Left renal cortex interstitium (tissue), 4 donors: ENCODE measurements at places on chromosomes 2 and 18. TPM values are rescaled to one million over a fixed set of nuclear protein-coding genes. Genes with fewer than 3 reads are reported as not detected.

- DNase-seq: no peak
Observed at GRCh38 chr18:59853380-59853779, 46.4 kb upstream of the PMAIP1 start.

GRCh38 chr2:40450066-40450795 is 1.7 kb downstream of the SLC8A1 start:
- DNase-seq: peak; percentile 40

DNA sequence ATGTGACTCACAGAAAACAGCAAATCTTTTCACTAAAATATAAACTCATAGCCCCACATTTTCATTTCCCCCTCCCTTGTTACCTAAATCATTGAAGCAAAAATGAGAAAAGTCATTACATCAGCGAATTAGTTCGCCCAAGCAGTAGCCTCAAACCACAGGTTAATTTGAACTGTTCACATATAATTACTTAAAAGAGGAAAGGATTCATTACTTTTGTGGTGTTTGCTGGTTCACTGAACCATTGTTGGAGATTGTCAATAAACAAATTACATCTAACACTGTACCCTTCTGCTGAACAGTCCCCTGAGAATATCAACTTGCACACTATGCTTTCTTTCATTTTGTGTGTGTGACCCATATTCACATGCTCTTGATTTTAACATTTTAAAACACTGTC is 238.7 kb downstream of the ERBB4 start:
- no peak for DNase-seq

- DNase-seq: no peak
Observed at GRCh38 chr18:75226286-75226955, 15.8 kb downstream of the TSHZ1 start.

DNA sequence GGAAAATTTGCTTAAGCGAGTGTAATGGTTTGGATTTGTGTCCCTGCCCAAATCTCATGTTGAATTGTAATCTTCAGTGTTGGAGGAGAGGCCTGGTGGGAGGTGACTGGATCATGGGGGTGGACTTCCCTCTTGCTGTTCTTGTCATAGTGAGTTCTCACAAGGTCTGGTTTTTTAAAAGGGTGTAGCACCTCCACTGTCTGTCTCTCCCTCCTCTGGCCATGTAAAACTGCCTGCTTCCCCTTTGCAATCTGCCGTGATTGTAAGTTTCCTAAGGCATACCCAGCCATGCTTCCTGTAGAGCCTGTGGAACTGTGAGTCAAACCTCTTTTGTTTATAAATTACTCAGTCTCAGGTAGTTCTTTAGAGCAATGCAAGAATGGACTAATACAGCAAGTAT is 6.6 kb downstream of the YIPF4 start:
- no peak for DNase-seq

GRCh38 chr2:149828520-149829210 is 241.1 kb upstream of the MMADHC start:
- no peak for DNase-seq

- DNase-seq: no peak
Observed at GRCh38 chr2:27223416-27223815, 6.2 kb downstream of the CAD start.

DNA sequence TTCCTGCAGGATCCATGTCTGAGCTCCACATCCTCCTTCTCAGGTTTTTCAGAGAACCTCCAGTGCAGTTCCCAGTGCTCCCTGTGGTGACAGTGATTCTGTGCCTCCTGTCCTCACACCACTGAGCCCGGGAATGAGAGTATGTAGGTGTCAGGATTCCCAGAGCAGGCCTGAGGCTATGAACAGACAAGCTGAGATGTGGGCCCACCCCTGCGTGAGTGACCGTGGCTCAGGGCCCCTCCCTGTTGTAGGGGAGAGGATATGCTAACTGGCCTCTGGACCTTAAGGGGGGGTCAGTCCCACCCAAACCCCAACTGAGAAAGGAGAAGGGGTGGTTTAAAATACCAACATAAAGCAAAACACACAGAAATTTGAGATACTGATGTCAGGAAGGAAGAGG is 104.8 kb upstream of the RAB12 start:
- no peak for DNase-seq

DNA sequence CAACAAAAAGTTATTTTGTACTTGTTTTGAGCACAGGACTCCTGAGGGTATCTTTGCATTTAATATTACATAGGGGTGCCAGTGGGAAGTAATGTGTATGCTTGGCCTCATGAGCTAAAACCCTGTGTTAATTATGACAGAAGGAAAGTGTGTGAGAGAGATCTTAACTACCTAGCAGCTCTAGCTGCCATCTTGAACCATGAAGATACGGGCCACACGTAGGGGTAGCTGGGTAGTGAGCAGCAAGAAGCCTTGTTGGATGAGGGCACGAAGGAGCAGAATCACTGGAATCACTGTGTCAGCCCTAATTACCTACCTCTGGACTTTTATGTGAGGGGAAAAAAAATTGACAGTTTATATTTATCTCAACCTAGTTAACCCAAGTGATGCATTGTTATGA is 15.4 kb upstream of the CASP10 start:
- DNase-seq: no peak

GRCh38 chr2:234427081-234428061 is 69.5 kb downstream of the ARL4C start:
- no peak for DNase-seq

DNA sequence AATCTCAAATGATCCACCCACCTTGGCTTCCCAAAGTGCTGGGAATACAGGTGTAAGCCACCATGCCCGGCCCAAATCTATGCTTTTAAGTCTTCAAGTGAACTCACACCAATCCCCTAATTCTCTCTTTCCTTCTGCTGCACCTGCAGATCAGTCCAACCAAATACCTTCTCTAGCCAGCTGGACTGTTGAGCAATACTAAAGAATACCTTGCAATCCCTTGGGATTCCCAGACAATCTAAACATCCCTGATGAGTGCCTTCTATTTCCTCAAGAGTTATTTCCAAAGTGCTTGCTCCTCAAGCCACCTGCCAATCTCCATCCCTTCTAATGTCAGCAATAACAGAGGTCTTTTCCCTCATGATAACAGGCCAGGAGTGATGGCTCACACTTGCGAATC is 48.6 kb downstream of the SF3B1 start:
- DNase-seq: no peak

- DNase-seq: no peak
Observed at GRCh38 chr2:24725956-24726355, 67.2 kb downstream of the PTRHD1 start.

- no peak for DNase-seq
Observed at GRCh38 chr2:149261692-149262091, 68.7 kb upstream of the LYPD6 start.

DNA sequence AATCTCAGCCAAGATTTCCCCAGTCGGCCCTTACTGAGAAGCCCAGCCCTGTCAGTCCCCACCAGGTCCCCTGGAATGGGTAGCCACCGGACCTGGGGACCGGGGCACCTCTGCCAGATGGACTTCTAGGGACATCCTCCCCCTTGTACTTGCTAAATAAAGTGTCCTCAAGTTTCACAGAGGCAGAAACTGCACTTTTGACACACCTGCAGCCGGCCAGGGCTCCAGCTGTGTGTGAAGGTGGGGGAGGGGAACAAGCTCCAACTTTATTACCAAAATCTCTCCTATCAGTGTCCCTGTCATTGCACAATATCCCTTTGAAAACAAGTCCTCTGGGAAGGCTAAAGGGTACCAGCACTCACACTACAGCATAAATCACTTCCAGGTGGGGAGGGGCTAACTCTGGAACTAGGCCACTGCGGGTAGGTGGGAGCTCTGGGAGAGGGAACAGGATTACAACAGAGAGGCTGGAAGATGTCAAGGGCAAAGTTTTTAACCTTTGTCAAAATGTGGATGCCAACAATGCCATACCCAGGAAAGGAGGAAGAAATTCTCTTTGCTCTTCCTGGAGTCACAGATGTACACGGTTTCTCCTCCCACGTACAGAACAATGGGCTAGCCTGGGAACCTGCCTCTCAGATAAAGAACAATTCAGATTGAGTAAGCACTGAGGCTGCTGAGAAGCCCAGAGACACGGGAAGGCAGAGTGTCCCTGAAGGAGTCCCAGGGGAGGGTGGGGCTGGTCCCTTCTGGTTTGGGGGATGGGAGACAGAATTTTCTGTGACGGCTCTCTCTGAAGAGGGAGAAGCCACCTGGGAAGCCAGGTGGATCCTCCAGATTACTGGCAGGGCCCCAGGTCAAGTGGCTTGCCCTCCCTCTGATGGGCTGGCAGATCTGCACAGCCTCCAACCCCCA is 11.0 kb downstream of the SDC1 start:
- DNase-seq: no peak

DNA sequence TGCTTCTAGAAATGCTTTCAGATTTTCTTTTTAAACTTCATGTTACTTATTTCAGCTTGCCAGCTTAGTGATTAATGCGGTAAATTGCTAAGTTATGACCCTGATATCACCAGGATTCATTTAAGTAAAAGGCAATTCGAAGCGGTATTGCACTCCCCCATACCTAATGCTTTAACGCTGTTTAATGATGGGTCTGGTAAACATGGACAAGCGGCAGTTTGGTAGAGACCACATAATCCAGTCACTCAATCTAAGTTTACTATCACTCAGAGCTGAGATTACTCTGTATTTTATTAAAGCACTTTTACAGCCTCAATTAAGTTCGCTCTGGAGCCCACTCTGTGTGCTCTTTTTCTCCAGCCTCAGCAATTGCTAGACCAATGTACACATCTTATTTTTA is 118.2 kb upstream of the SCN7A start:
- no peak for DNase-seq

GRCh38 chr2:10522726-10523405 is 74.7 kb upstream of the ODC1 start:
- no peak for DNase-seq

DNA sequence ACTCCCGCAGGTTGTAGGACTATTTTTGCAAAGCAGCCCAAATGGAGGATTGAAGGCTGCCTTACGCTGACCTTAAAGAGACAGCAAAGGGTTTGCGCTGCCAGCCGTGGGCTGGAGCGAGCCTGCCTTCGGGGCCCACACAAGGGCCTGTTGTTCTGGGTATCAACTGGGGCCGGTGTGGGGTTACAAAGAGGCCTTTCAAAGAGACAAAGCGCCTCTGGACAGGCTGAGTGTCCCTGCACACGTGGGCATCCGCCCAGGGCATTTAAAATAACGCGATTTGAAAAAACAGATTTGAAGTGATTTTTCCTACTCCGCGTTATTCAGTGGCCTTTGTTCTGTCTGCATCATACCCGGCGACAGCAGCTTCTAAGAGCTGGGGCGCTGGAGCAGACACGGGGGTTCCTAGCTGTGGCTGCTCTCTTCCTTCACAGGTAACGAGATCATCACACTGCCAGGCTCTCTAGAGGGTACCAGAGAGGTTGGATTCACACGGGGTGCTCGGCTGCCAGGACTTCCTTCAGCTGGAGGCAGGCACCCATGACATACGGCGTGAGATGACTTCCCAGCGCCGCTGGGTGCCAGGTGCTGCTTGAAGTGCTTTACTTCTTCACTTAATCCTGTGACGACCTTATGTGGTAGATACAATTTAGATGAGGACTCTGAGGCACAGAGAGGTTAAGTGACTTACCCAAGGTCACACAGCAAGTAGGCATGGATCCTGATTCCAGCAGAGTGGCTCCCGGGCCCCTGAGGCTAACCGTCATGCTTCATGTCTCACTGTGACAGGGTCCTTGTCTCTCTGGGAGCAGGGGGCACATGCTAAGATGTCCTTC is 32.2 kb downstream of the MAL start:
- DNase-seq: no peak

GRCh38 chr2:189624648-189625355 is 36.5 kb upstream of the ASNSD1 start:
- no peak for DNase-seq

DNA sequence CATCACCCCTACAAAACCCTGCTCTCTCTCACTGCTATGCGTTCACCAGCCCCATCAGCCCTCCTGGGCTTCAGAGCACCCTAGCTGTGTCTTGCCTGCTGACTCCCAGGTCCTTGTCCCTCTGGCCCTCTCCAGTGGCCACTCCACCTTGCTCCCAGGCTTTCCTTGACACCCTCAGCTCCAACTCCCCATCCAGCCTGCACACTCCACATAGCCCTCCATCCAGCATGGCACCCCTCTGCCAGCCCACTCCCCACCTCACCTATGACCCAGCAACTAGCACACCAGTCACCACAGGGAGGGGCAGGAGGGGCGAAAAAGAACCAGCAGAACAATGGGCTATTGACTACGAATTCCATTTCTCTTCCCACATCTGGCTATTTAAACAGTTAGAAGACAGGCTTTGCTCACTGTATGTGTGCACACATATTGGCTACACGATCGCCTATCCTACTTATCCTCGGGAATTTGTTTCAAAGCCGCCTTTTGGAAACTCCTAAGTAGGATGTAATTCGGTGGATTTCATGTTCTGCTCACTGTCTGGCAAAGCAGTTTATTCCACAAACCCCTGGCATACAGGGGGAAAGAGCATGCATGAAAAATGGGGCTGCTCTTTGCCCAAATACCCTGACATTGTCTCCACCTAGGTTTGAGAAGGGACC is 195.3 kb downstream of the SMAD2 start:
- no peak for DNase-seq

DNA sequence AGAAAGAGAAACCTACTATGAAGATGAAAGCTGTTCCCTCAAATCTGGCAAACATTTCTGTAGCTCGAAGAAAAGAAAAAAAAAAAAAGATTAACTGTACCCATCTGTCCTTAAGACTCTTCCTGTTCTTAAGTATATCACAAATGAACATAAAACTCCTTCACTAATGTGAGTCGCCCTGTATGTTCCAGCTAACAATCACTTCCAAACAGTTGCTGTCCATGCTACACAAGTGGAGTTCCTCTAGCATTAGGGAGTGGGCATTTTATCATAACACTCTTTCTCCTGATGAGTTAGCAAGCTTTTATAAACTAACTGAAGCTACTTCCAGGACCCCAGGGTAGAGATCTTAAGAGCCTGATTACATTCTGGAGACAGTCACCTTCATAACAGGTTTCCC is 5.8 kb downstream of the CUL3 start:
- DNase-seq: no peak

GRCh38 chr2:141941210-141941714 is 189.6 kb downstream of the LRP1B start:
- DNase-seq: no peak

- DNase-seq: no peak
Observed at GRCh38 chr2:99571533-99571932, 81.7 kb upstream of the REV1 start.

DNA sequence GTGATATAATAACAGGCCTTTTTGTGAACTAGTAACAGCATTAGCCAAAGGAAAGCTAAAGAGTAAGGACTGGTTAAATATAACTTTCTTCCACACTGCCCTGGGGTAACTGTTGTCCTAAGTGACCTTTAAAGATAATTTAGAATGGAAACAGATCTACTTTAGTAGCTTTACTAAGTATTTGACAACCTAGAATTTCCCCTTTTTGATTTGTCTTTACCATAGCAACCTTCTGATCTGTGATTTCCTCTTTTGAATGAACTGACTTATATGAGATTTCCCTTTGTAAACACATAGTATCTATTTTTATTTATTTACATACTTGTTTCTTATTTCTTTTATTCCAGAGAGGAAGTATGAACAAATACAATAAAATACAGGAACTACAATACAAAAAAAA is 10.5 kb upstream of the KLF7 start:
- no peak for DNase-seq

- DNase-seq: no peak
Observed at GRCh38 chr2:64838817-64839216, 150.4 kb upstream of the SLC1A4 start.

The C1GALT1C1L gene
- polyA plus RNA-seq: 4.4 TPM

The ASIC4 gene
- polyA plus RNA-seq: 0.10 TPM

The TNFAIP6 gene
- polyA plus RNA-seq: 2.1 TPM

The CAVIN2 gene
- 44.7 TPM for polyA plus RNA-seq

The ABCG8 gene
- polyA plus RNA-seq: 1.0 TPM

The SIGLEC15 gene
- 0.35 TPM for polyA plus RNA-seq

The QPCT gene
- polyA plus RNA-seq: 15.1 TPM

The CRACDL gene
- polyA plus RNA-seq: 3.7 TPM

The BCL11A gene
- polyA plus RNA-seq: 12.4 TPM

The TGFA gene
- polyA plus RNA-seq: 16.3 TPM

The OSBPL1A gene
- polyA plus RNA-seq: 51.2 TPM

The SCN7A gene
- 12.9 TPM for polyA plus RNA-seq
